ENCODE measurements at places on chromosomes 2 and 18.

DNA sequence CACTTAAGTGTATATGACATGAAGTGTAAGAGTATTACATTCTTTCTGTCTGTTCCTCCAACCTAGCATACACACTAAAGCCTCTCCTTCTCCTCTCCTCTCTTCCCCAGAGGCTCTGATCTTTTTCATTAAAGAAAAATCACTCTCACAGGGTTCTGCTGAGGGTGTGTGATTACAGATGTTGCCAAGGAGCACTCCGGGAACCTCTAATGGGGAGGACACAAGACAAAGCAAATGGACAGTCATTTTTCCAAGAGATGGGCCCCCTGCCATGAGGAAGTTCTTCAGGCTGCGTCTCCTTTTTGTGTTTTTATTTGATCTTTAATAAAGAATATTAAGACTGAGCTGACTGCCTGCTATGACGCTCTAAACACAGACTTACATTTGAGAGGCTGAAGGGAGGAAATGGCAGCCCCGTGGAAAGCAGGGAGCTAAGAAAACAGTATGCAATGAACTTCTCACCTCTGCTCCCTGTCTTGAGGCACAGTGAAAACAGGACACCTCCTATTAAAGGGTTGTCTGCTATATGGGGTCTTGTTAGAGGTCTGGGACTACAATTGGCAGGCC, 578.1 kb downstream of the PIK3C3 start:
- DNase-seq: no peak

DNA sequence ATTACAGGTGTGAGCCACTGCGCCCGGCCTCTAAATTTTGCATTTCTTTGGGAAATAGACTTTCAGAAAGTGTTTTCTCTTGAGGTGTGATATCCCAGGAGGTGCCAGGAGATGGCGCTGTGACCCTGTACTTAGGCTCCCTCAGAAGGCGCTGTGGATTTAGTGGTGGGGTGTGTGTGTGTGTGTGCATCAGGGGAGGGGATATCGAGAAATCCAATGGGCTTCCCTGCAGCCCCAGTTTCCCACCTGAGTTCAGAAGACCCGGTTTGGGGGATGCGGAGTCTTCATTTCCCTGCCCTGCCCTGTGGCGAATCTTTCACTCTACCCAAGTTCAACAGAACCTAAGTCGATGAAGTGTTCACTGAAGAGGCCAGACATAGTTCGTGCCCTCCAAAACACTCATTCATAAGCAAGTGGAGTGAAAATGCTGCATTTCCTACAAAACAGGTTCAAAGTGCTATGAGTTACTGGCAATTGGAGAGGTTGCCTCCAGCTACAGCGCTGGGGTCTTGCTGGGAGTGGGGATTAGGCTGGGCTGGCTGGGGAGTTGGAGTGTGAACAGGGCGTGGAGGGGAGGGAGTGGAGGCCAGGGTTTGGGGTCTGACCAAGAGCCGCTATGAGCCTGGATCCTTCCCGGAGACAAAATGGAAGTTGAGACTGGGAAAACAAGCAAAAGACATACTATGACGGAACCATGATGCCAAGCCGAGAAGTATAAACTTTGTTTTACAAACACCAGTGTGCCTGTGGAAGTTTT, 6.5 kb upstream of the WNT6 start:
- peak; percentile 33 for DNase-seq

DNA sequence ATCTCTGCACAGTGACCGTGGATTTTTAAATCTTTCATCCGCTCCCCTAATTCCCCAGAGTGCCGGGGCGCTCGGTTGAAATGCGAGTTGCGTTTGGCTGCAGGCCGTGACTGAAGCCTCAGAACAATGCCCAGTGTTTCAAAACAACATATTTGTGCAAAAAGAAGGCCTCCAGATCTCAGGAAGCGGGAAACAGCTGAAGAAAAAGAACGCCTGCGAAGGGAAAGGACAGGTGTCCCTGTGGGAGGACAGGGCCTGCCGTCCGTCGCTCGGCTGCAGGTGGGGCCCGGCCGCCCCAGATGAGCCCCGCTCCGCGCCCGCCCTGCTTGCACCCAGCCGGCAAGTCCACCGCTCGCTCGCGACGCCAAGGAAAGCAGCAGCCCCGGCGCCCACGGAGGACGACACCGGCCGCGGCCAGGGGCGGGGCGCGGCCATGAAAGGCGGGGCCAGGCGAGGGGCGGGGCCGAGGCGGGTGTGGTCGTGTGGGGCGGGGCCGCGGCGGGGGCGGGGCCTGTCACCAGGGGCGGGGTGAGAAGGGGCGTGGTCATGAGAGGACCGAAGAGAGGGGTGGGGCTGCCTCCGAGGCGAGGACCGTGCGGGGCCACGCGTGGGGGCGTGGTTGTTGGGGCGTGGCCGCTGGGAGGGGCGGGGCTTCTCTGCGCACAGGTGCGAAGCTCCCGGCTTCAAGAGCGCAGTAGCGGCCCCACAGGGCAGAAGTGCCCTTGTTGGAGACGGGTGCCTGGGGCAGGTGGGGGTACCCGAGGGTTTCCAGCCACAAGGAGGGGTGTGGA, 17.6 kb upstream of the BOK start:
- DNase-seq: peak; percentile 41

DNA sequence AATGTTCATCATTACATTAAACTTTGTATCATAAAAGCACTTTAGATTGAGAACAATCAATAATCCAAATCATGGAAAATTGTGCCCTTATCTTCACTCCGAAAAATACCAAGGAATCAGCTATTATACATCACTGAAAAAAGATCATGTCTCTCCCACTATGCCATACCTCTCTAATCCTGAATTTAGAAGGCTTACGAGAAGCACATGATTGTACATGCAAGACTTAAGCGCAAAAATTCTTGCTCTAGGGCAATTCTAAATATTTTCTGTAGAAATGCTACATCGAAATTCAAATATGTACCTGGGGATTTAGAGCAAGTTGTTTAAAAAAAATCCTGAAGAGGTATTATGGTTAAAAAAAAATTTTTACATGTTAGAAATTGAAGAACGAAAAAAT, 1.3 kb downstream of the CYTIP start:
- no peak for DNase-seq

GRCh38 chr2:63926815-63927214, 85.1 kb downstream of the UGP2 start:
- DNase-seq: no peak

GRCh38 chr2:63159262-63159661, 108.6 kb downstream of the OTX1 start:
- no peak for DNase-seq

GRCh38 chr18:22226801-22227200, 57.4 kb downstream of the GATA6 start:
- DNase-seq: no peak

GRCh38 chr2:20052861-20053281, 1.4 kb upstream of the LAPTM4A start:
- DNase-seq: no peak

- no peak for DNase-seq
These were observed 118.2 kb upstream of the OTOS start for GRCh38 chr2:240258685-240259084.

GRCh38 chr2:88885679-88886416, 194.4 kb downstream of the RPIA start:
- DNase-seq: no peak

- DNase-seq: no peak
These were observed 757.8 kb downstream of the TRIB2 start for GRCh38 chr2:13474538-13474937.

- no peak for DNase-seq
These were observed 212.8 kb upstream of the SH3BP4 start for GRCh38 chr2:234739061-234739460.

GRCh38 chr2:54925022-54925421, 125.2 kb downstream of the RTN4 start:
- DNase-seq: no peak

GRCh38 chr2:240819126-240819857, 727 bp downstream of the KIF1A start:
- no peak for DNase-seq

DNA sequence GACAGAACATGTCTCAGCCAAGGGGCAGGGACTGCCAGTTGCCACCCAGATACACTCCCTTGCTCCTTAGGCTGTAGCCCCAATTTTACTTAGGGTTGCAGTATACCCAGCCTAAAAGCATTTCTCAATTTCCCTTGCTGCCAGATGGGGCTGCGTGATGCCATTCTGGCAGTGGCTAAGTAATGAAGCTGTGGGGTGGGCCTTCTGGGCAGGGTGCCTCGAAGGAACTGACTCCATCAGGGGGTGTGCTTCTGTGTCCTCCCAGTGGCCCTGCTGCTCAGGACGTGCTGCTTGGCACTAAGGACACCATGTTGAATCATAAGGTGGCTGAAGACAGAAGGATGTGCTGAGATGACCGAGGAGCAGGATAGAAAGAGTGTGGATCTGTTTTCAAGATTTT, 74.2 kb downstream of the VWA3B start:
- DNase-seq: no peak

- DNase-seq: no peak
These were observed 213.7 kb upstream of the FOSL2 start for GRCh38 chr2:28178946-28179345.

DNA sequence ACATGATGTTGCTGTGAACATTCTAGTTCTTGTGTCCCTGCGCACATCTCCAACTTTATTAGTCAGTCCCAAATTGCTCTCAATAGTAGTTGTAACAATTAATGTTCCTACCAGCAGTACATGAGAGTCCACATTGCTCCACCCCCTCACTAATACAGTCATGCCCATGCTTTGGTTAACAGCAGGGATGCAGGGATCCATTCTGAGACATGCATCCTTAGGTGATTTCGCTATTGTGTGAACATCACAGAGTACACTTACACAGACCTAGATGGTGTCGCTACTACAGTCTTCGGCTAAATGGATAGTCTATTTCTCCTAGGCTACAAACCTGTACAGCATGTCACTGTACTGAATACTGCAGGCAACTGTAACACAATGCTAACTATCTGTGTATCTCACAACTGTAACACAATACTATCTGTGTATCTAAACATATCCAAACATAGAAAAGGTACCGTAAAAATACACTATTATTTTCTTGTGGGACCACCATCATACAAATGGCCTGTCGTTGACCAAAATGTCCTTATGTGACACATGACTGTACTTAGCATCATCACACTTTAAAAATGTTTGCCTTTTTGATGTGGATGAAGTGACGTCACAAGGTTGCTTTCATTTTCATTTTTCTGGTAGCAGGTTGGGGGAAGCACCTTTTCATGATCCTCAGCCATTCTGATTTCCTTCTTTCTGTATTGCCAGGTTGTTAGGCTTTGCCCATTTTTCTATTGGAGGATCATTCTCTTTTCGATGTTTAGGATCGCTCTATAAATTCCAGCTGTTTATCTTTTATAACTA, 82.9 kb upstream of the RNF152 start:
- no peak for DNase-seq

GRCh38 chr2:208373460-208374089, 33.0 kb upstream of the PTH2R start:
- DNase-seq: no peak

- no peak for DNase-seq
These were observed 232.1 kb upstream of the SMIM21 start for GRCh38 chr18:75659535-75660023.

- no peak for DNase-seq
These were observed 107.7 kb downstream of the UGGT1 start for GRCh38 chr2:128198656-128199055.

DNA sequence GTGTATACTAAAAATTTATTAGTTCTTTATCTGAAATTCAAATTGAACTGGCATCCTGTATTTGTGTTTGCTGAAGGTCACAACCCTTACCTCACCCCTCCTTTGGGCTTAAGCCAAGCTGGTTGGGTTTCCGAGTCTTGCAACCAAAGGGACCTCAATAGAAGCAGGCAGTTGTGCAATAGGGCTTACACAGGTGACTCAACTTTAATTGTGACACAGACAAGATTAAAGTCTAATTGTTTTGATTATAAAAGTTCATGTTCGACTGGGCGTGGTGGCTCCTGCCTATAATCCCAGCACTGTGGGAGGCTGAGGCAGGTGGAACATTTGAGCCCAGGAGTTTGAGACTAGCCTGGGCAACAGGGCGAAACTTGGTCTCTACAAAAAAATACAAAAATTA, 71.5 kb downstream of the RAB31 start:
- DNase-seq: no peak

GRCh38 chr18:60996326-60996725, 336.9 kb upstream of the CDH20 start:
- DNase-seq: no peak

- DNase-seq: no peak
These were observed 452.3 kb upstream of the ID2 start for GRCh38 chr2:8229546-8229986.

- no peak for DNase-seq
These were observed 367.3 kb upstream of the SALL3 start for GRCh38 chr18:78612318-78612717.

GRCh38 chr2:218540015-218540414, 28.1 kb downstream of the USP37 start:
- DNase-seq: no peak

GRCh38 chr18:41751161-41751560, 203.9 kb upstream of the PIK3C3 start:
- DNase-seq: no peak

DNA sequence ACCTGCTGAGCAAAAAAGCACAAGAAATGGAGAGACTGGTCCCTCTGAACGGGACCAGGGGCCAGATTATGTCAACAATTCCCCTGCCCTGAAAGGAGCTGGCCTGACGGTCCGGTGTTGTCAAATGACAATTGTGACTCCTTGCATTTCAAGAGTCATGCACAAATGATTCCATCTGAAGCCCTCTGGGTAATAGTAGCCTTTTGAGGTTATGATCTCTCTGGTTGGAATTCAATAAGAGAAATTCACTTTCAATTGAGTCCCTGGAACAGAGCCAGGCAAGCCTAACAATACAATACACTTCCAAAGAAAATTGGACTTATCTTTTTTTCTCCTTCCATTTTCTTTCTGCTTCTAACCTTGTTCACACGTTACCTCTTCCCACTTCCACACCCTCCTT, 116.9 kb downstream of the C1D start:
- no peak for DNase-seq

DNA sequence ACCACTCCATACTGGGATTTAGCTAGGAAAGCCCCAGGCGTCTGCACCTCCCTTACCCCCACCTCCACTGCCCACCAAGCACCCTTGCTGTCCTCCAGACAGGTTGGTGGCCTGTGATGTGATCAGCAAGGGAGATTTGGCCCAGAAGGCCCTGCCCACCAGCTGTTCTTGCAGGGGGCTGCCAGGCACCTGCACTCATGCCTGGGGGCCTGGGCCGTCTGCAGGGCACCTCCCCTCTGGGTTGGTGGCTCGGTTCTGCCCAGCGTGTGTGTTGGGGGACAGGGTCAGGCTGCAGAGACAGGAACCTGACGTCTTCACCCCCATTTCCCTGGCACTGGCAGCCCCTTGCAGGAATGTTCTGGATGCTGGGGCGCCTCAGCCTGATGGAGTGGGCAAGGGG, 5.8 kb downstream of the DNMT3A start:
- no peak for DNase-seq

GRCh38 chr2:224031358-224031970, 7.6 kb downstream of the SERPINE2 start:
- no peak for DNase-seq

DNA sequence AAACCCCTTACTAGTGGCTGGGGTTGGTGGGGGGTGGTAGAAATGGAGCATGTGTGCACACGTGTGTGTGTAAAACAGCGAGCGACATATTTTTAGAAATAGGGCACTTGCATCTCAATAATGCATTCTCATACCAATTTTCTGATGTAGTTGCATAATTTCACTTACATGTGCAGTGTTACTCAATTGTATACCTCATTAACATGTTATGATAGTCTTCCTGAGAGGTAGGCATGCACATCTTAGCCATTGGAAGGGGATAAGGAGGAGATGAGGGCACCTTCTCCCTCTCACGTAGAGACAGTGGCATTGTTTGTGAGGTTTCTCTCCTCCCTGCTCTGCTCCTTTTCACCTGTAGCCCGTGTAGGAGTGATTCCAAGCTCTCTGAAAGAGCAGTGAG, 44.6 kb upstream of the RND3 start:
- no peak for DNase-seq

Data from stimulated activated CD4-positive, alpha-beta T cell treated with anti-CD3 and anti-CD28 coated beads, Interleukin-1b, Interleukin-23, amount 100 ng/mL, for 1 hour (primary cell).